Dermis blood vessel endothelial cell (primary cell): ENCODE measurements at places on chromosomes 3 and 15. TPM values are rescaled to one million over a fixed set of nuclear protein-coding genes. Genes with fewer than 3 reads are reported as not detected.

Gene XRN1
- total RNA-seq: 37.9 and 49.1 TPM in 2 replicates

Gene NMB
- 4.4 and 4.6 TPM in 2 replicates for total RNA-seq

Gene RARB
- total RNA-seq: 1.2 and 1.5 TPM in 2 replicates

Gene ZKSCAN7
- total RNA-seq: 1.3 and 2.2 TPM in 2 replicates

Gene CHST14
- total RNA-seq: 11.7 and 19.7 TPM in 2 replicates

Gene STRA6
- 0.51 TPM in 1 of 2 replicates, not detected in the other for total RNA-seq

Gene CHRNA5
- total RNA-seq: 4.6 and 7.2 TPM in 2 replicates

Gene ERICH6
- not detected in 2 replicates for total RNA-seq

Gene CACNA2D2
- not detected in 2 replicates for total RNA-seq

Gene LRRC34
- total RNA-seq: 0.34 and 1.9 TPM in 2 replicates

Gene RNU6-1
- not detected in 2 replicates for total RNA-seq

Gene SAMMSON
- not detected in 2 replicates for total RNA-seq

Gene CCDC33
- 0.05 TPM in 1 of 2 replicates, not detected in the other for total RNA-seq

Gene SEMA7A
- 0.51 and 2.2 TPM in 2 replicates for total RNA-seq

Gene SAMD7
- not detected in 2 replicates for total RNA-seq

Gene ACAN
- total RNA-seq: 0.23 and 1.2 TPM in 2 replicates

Gene CLDN18
- not detected in 2 replicates for total RNA-seq

DNA sequence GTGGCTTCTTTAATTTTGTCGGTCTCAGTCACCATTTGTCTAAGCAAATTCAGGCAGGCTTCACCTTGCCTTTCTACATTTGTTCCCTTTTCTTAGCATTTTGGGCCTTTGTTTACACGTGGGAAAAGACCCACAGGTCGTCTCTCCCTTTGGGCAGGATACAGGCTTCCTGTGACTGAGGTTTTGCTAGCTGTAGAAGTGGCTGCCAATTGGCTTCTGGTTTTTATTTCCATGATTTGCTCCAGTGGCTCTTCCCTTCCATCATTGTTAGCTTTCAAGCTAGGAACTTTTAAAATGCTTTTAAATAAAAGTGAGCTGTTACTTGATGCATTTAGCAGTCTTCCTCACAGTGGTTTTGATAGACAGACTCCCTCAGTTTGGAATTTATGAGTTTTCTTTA lies 37.3 kb downstream of the MLH1 start:
- DNase-seq: peak; percentile 37

GRCh38 chr3:30612437-30613132 lies 6.2 kb downstream of the TGFBR2 start:
- peak; percentile 28 for DNase-seq

DNA sequence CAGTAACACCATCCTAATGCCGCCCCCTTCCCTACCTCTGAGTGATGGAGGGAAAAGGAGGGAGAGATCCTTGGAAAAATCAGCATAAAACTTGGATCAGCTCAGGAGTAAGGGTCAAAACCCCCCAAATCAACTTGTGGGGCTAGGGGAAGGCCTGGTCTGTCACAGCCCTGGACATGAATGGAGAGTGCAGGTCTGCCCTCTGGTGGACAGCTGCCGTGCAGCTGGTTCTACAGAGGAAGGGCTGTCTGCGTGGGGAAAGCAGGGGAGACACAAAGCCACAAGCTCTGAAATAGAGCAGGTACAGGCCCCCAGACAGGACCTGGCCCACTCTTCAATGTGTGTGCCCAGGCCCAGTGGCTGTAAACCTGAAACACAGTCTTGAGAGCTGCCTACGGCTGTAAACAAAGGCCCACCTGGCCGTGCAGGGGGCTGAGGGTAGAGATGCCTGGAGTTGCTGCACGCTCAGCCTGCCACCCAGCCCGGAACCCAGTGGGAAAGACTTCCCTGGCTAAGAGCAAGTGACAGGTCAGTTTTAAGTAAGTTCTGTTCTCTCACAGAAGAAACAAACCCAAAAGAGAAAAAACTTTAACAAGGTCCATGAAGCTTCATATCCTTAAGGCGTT lies 16.4 kb downstream of the CLK3 start:
- DNase-seq: peak; percentile 78

GRCh38 chr3:46429671-46430070 lies 22.6 kb downstream of the CCRL2 start:
- DNase-seq: no peak

- no peak for DNase-seq
These were observed 22.6 kb upstream of the SLC6A6 start for GRCh38 chr3:14379843-14380242.

- DNase-seq: no peak
These were observed 69.3 kb downstream of the CLASP2 start for GRCh38 chr3:33648793-33649192.

GRCh38 chr3:190013943-190014924 lies 106.5 kb downstream of the P3H2 start:
- DNase-seq: no peak

DNA sequence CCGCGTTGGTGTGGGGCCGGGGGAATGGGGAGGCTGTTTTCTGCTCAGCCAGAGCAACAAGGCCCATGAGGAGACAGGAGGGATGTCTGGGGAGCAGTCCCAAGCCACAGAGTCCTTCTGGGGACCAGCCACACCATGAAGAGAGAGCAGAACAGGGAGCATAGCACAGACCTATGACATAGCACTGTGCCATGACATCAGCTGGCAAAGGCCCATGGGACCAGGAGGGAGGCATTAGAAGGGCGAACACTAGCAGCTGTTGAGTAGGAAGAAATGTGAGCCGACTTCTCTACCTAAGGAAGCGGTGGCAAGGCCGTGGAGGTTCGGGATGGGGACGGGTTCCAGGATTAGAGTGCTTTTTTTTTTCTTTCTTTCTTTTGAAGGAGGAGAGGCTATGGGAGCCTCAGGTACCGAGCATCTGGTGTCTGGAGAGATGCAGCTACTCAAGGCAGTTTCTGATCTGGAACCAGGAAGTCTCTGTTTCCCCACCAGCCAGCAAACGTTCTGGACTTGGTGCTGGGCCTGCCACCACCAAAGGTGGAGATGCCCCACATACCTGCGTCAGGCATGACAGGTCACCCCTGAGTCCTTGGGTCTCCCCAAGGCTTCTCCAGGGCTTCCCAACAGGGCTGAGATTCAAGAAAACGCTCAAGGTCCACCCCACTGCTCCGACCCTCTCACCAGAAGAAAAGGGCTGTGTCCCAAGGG lies 77.3 kb upstream of the CGNL1 start:
- no peak for DNase-seq

DNA sequence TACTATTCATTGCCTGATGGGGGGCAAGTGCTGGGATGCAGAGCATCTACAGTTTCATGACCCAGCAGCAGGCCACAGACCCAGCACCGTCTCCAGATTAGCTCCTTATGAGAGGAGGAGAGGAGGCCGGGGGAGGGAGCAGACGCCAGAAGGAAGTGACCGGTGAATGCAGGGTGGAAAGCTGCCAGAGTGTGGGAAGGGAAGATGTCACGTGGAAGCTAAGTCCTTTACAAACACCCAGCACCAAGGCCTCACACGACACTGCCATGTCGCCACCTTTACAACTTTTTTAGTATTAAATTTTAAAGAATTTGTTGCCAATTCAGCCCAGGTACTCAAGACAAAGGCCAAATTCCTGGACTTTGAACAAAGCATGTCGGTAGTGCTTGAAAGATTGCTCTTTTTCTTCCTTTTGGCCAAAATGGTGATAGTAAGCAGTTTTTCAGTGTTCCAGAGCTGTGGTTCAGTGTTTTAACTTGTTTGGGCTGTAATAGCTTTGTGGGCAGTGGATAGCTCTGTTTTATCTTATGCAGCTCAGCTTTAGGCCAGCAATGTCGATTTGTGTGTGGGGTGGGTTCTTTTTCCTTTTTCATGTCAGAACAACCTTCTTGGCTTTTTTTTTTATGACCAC lies 58.2 kb downstream of the ZBTB38 start:
- DNase-seq: peak; percentile 78

DNA sequence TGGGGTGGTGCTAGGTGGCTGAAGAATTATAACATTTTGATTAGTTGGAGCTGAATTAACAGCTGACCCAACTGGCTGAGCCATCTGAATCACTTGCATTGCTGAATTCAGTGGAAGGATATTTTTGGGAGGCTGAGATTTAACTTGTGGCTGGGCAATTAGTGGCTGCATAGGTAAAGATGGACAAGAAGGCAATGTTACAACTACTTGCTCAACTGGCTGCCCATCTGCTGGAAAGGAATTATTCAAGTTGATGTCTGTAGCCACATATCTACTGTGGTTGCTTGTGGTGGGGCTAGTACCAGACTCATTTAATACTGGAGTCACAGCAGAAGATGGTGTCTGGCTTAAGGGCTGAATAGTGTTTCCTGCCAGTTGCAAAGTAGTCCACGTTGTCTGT lies 36.4 kb downstream of the USF3 start:
- DNase-seq: no peak

GRCh38 chr15:88623061-88623460 lies 1.9 kb downstream of the AEN start:
- peak; percentile 71 for DNase-seq

GRCh38 chr3:45665101-45665572 lies 24.1 kb upstream of the SACM1L start:
- peak; percentile 89 for DNase-seq
